ENCODE measurements at places on chromosomes 11 and 22. TPM values are rescaled to one million over a fixed set of nuclear protein-coding genes. Genes with fewer than 3 reads are reported as not detected.
A peak's percentile ranks its signal among the peaks of the same experiment; 100 is the strongest.

Gene PLEKHA7
- 0.37 TPM for polyA plus RNA-seq

Gene ABCG4
- polyA plus RNA-seq = 0.03 TPM

GRCh38 chr22:39908136-39908535, 7.3 kb downstream of the GRAP2 start:
- no peak for DNase-seq

Gene CSRP3
- not detected for polyA plus RNA-seq

GRCh38 chr11:120228794-120229384, 11.1 kb upstream of the POU2F3 start:
- DNase-seq = peak; percentile 58

Gene NAGA
- polyA plus RNA-seq = 17.4 TPM

DNA sequence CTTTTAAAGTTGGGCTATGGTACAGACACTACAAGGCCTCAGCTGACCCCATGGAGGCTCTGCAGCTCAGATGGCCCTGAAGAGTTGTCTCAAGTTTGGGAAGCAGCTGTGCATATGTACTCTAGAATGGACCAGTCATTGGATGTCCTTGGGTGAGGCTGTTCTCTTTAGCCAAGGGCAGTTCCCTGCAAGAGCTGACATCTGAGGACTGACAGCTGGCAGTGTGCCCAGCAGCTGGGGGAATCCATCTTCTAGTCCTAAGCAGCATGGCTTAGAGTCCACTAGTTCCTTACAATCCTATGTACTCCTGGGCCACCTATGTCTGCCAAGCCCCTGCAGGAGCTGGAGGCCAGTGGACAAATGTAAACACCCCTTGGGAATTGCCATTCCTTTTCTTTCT, 76.5 kb downstream of the C11orf91 start:
- no peak for DNase-seq

Gene CECR2
- polyA plus RNA-seq = 0.36 TPM

Gene ART5
- 0.53 TPM for polyA plus RNA-seq

DNA sequence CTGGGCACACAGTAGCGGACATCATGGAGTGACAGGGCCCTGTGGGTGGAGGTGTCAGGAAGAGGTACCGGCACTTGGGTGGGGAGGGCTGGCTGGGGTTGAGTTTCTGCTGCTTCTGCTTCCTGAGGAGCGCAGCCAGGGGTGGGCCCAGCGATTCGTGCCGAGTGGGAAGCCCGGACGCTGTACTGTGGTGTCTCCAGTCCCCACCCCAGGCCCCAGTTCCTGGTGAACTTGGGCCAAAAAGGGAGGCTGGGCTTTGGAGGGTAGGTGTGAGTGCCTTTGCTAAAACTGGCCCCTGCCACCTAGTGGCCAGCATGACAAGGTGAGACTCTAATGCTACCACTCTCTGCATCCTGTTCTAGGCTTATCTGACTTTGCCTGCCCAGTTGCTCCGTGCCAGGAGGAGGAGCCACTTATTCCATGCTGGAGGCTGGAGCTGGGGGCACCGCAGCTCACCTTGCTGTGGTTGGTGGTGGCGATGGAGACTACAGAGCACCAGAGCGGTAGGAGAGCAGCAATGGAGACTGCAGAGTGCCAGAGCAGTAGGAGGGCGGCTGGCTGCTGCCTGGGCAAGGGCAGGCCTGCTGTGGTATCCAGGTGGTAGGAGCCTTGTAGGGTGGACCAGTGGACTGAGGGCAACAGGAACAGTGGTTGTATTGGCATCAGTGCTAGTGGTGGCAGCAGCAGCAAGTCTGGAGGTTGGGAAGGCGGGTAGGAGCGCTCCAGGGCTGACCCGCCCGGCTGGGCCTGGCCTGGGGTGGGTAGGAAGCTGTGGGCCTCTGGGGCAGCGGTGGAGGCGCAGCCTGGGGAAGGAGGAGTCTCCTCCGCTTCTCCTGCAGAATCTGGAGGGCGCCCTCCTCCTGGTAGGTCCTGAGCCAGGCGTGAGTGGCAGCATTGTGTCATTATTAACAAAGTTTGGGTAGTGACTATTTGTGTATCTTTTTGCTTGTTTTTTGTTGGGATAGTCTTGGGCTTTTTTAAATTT, 2.2 kb upstream of the RFPL2 start:
- no peak for DNase-seq

GRCh38 chr11:33857933-33858371, 33.9 kb downstream of the LMO2 start:
- DNase-seq = peak; percentile 90

Gene ANGPTL5
- polyA plus RNA-seq = not detected

Gene NXPE2
- not detected for polyA plus RNA-seq

- DNase-seq = no peak
Observed at GRCh38 chr22:32758866-32759385, 42.6 kb upstream of the TIMP3 start.

DNA sequence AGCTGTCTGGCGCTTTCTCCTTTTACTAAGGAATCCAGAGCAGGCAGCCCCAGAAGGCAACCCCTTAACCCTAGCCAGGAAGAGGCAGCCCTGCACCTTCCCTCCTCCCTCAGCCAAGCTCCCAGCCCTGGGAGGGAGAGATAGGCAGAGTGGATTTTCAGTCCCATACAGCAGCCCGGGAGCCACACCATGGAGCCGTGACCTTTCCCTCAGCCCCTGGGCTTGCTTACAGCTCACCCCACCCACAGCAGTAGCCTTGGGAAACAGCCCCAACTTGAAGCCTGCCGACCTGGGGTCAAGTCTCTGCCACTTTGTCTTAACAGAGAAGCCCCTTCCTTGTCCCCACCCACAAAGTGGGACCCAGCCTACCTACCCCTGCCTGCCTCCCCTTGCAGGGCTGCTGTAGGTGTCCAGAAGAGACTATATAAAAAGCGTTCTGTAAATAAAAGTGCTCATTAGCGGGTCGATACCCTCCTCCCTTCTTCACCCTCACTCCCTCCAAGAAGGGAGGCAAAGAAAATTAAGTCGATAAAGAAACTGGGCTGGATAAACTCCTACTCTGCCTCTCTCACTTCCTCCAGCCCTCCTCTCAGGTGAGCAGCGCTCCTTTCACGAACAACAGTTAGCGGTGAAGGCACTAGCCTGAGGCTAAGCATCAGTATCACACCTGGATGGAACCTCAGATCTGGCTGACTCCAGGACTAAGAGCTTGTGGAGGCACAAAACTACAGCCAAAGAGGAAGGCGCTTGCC, 4.2 kb downstream of the TST start:
- DNase-seq = no peak

DNA sequence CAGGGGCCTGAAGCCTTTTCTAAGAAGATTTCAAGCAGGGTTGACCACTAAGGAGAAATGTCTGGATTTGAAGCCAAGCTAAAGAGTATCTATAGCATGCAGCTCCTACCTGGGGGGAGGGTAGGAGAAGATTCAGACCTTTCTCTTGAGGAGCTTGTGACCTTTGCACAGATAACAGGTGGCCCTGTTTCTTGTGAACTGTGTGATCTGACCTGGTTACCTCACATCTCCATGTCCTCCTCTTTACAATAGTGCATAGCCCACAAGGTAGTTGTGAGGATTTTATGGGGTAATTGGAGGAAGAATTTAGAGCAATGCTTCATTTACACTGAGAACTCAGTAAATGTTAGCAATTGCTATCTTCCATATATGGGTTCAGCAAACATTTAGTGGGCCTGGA, 310.1 kb downstream of the TMEM135 start:
- peak; percentile 7 for DNase-seq

DNA sequence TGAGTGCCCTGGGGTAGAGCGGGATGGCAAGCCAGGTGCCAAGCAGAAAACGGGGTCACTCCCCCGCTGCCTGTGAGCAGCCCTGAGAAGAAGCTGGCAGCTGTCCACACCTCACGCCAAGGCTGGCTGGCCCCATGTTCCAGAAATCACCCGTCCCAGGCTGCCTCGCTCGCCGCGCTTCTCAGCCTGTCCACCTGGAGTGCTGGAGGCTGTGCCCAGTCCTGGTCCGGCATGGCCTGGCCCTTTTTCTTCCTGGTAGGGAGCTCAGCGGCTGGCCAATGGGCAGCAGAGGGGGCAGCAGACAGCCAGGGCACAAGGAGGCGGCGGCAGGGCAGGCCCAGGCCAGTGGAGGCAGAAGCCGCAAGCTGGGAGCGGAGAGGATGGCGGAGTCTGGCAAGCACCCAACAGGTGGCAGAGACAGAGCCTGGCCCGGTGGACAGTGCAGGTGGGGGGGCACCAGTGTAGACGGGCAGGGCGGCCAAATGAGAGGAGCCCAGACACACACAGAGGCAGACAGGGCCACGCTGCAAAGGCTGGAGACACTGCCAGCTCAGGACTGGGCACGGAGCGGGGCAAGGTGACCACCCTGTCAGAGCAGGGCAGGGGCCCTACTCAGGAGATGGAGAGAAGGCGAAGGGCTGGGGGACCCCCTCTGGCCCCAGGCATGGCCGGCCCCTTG, 37.2 kb upstream of the TH start:
- no peak for DNase-seq

DNA sequence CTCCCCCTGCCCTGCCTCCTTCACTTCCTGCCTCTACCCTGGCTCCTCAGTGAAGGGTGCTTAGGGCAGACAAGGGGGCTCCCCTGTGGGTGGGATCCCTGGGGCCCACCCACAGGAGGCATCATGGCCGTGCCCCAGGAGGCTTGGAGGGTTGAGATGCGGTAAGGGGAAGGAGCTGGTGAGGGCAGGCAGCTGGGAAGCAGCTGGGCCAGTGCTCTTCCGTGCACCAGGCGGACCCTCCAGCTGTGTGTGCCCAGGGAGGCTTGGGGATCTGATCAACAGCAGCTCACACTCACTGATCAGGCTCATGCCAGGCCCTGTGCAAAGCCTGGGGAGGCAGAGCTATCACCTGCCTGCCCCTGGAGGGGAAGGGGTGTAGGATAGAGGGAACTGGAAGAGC, 59.3 kb upstream of the TTLL12 start:
- DNase-seq = no peak

DNA sequence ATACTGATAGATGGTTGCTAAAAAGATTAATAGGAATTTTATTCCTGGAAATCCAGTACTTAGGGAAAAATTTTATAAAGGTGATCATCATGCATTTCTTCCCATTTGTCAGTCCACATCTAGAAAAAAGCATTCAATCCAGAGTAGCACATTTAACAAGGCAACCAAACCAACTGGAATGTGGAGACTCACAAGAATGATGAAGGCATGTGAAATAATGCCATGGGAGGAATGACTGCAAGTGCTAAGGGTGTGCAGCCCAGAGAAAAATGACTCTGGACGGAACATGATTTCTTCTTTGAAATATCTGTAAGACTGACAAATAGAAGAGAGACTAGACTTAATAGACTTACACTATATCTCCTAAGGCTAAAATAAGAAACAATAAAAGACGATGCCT, 33.8 kb downstream of the BLID start:
- DNase-seq = no peak

GRCh38 chr11:15006139-15006759, 34.1 kb upstream of the CALCA start:
- peak; percentile 39 for DNase-seq

GRCh38 chr11:77619576-77620198, 17.9 kb downstream of the CLNS1A start:
- DNase-seq = no peak

DNA sequence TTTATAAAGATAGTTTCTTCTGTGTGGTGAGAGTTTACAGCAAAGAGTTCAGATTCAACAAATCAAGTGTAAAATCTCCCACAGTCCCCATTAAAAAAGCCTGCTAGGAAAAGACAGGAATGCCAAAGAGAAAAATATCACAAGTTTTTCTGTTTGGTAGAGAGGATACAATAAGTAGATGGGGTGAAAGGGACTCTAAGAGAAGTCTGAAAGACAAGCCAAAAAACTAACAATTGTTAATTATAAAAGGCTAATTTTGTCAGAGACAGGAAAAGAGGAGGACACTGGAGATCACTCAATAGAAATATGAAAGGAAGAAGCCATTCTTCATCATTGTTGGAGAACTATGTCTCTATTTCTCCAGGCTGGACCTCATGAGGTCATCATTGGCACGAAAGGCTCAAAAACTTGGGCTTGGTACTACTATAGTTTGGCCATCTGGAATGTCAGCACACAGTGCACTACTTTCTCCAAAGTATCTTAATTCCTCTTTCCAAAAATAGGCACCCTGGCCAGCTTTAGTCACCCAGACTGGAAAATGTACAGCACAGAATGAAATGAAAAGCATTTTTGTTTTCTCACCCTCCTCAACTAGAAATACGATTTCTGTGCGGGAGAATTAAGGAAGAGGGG, 531 bp upstream of the SOX6 start:
- DNase-seq = no peak

Gene GRAP2
- polyA plus RNA-seq = 88.7 TPM

Gene ZNF214
- polyA plus RNA-seq = not detected

DNA sequence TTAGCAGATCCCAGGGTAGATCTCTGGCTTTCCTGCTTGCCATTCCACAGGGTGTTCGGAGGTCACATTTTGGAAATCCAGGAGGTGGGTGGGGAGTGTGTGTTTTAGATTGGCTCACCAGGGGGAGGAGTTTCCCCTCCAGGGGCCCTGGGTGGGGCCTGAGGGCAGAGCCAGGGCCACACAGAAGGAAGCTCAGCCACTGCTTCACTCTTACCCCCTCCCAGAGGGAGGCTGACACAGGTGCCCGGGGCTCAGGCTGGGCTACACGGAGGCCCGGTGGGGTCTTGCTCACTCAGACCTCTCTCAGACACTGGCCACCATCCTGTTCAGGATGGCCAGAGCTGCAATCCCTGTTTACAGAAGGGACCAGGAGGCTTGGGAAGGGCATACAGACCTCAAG, 2.5 kb downstream of the WNT7B start:
- DNase-seq = no peak

DNA sequence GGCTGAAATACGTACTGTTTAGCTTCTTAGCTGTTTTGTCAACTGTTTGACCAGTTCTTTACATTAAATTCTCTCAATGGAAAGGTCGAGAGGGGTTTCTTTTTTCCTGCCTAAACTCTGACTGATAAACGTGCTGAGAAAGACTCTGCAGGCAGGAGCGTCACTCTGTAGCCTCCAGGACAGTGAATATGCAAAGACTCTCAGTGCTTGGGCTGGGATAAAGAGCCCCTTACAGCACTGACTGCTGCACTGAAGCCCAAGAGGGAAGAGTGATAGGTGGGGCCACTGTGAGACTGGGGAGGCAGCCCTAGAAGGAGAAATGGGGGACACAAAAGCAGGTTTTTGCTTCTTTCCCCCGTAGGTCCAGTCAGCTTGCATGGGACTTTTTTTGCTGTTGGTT, 213.5 kb downstream of the TENM4 start:
- DNase-seq = no peak

Gene PSMD13
- 292 TPM for polyA plus RNA-seq

Gene CCDC116
- polyA plus RNA-seq = 7.1 TPM

GRCh38 chr11:104876324-104876723, 21.9 kb downstream of the CASP12 start:
- no peak for DNase-seq

- no peak for DNase-seq
Observed at GRCh38 chr22:20580611-20581502, 73.4 kb downstream of the MED15 start.

Gene THY1
- not detected for polyA plus RNA-seq

DNA sequence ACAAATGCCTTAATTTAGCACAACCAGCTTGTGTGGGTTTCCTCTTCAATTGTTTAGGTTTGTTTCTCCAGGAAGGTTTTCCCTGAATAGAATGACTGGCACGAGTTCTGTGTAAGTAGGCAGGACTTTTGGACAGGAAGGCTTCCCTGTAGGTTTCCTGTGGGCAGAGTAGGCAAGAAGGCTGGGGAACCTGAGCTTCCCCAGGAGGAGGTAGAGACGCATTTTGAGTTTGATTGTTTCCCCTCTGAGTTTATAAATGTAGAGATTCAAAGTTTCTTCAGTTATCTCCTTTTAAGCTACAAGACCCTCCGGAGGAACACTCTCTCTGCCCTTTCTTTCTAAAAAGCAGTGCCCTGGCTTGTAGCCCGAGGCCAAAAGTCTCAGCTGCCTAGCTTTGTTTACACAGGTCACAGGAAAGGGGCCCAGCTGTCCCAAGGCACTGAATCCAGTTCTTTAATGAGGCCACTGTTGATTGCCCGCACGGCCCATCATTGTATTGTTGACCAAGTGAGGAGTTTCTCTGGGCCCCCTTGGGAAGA, 66.6 kb upstream of the RDX start:
- DNase-seq = no peak

Gene HYOU1
- polyA plus RNA-seq = 145 TPM

Gene P4HA3
- not detected for polyA plus RNA-seq

Data from K562 (cell line).